ENCODE measurements at places on chromosomes 16 and 17.
A peak's percentile ranks its signal among the peaks of the same experiment; 100 is the strongest.

- no peak for DNase-seq
Observed at GRCh38 chr17:22268214-22268911, 576.0 kb downstream of the KCNJ18 start.

- no peak for DNase-seq
Observed at GRCh38 chr17:59093702-59094231, 12.9 kb downstream of the TRIM37 start.

DNA sequence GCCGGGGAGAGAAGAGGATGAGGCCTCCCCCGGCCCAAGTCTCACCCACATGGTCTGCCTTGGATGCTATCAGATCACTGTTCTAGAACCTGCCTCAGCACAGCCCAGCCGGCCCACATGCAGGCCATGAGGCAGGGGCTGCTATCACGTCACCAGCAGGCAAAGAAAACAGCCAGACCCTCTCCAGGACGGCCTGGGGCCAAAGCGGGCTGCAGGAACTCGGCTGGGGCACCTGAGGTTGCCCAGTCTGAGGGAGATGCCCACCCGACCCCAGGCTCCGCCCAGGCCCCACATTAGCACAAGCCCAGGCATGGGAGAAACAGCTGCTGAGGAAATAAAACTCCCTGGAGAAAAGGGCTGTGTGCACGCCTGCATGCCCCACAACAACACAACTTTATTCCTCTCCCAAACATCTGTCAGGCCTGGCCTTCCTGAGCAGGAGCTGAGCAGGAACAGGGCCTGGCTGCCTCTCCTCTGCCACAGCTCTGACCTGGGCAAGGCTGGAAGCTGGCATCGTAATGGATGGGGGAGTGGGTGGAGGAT lies 6.7 kb upstream of the SMIM5 start:
- no peak for DNase-seq

- DNase-seq: no peak
Observed at GRCh38 chr17:82898976-82899514, 59.2 kb upstream of the ZNF750 start.

- no peak for DNase-seq
Observed at GRCh38 chr16:54930869-54931119, 129 bp downstream of the IRX5 start.

DNA sequence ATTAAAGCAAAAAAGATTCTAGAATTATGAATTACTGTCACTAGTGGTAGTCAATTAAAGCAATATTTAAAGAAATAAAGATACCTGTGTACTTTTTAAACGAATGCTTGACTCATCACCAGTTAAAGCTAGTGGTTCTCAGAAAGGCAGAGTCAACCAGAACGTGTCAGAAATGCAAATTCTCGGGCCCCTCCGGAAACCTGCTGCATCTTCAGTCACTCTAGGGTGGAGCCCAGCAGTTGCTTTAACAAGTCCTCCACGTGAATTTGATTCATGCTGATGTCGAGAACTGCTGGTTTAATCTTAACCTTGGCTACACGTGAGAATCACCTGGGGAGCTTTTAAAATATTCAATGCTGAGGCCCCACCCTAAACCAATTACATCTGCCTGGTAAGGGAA lies 169.8 kb upstream of the SDK2 start:
- DNase-seq: no peak

GRCh38 chr16:59295993-59296736 lies 562.0 kb upstream of the GOT2 start:
- DNase-seq: no peak

DNA sequence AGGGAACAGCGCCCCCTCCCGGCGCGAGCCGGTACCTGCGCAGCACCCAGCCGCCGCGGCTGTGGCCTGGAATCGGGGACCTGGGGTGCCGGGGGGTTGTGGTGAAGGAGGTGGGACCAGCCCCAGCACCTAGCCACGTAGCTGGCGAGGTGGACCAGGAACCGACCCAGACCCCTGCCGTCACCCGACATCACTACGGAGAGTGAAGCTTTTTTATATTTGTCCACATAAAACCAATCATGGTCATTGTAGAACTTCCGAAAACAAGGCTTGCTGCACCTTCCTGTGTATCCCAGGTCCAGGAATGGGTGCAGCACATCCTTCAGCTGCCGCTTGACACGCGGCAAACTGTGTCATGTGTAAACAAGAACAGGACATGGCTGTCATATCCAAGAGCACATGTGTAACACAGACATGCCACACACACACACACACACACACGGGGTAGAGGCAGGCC lies 1.3 kb downstream of the HBQ1 start:
- DNase-seq: no peak

DNA sequence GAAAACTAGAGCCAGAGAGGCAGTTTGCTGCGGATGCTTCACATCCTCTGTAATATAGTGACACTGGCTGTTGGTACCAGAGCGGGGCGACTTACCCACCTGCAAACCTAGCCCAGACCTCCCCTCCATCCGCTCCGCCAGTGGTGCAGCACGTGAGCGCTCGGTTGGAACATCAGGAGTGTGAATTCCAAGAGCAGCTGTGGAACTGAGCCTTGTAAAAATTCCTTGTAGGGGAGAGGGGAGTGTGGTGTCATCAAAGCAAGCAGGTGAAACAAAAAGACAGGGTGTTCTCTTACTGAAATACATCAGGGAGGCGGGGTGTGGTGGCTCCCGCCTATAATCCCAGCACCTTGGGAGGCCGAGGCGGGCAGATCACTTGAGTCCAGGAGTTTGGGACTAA lies 51.3 kb downstream of the CCDC42 start:
- no peak for DNase-seq

GRCh38 chr17:7610641-7611040 lies 4.1 kb downstream of the FXR2 start:
- DNase-seq: no peak

DNA sequence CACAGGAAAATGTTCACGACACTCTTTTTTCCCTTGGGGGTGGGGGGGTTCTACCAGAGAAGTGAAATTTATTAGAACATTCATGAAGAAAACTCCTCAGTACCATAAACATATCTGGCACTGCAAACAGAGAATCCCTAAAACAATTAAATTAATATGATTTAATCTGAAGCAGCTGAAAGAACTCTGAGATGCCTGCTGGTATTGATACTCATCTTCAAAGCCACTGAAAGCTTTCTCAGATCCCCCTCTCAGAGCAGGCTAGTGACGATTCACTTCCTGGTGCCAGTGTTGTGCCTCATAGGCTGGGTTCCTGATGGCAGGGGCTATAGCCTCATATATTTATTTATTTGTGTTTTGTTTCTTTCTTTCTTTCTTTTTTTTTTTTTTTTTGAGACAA lies 52.7 kb downstream of the MYH10 start:
- DNase-seq: no peak

DNA sequence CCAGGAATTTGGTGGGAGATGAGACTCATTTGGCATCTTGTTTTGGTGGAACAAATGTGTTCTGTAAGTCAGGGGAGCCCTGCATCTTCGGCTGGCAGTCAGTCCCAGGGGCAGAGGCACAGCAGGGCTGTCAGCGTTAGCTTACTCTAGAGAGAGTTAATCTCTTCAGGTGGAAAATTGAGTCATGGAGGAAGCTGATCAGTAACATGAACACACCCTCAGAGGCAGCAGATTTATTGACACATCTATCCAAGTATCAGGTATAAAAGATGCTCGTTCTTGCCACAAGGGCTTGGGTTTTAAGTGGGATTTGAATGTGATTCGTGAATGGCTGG lies 55.2 kb downstream of the EPN2 start:
- no peak for DNase-seq

- DNase-seq: no peak
Observed at GRCh38 chr17:50629902-50630301, 4.8 kb upstream of the ABCC3 start.

DNA sequence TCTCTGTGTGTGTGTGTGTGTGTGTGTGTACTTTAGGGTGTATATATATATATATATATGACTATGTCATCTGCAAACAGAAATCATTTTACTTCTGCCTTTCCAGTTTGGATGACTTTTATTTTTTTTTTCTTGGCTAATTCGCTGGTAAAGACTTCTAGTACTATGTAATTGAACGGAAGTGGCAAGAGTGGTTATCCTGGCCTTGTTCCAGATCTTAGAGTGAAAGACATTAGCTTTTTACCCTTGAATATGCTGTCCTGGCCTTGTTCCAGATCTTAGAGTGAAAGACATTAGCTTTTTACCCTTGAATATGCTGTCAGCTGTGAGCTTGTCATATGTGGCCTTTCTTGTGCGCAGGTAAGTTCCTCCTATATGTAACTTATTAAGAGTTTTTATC lies 72.7 kb upstream of the MYOCD start:
- DNase-seq: no peak

DNA sequence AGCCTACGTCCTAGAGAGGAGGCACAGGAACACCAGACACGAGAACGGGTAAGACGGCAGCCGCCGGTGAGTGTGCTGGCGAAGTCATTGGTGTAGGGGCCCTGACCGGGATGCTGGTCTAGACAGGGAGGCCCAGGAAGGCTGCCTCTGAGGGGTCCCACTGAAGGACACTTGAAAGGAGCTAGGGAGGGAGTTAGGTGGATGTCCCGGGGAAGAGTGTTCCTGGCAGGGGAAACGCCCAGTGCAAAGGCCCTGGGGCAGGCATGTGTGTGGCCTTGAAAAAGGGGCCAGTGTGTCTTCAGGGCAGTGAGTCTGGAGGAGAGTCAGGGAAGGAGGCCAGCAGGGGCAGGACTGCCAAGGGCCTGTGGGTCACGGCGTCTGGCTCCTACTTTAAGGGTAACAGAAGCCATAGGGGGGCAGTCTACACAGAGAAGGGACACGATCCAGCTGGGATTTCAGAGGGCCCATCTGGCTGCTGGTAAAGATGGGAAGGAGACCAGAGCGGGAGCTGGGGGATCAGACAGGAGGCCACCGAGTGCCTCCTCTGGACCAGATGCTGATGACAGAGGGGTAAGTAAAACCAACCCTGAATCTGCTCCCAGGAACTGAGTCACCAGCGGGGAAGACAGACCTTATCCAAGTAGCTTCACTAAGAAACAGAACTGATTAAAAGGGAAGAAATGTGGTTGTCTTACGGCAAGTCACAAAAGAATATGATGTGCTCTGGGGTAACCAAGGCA lies 115.9 kb downstream of the LITAF start:
- no peak for DNase-seq

GRCh38 chr16:88968589-88969280 lies 8.3 kb downstream of the CBFA2T3 start:
- no peak for DNase-seq

DNA sequence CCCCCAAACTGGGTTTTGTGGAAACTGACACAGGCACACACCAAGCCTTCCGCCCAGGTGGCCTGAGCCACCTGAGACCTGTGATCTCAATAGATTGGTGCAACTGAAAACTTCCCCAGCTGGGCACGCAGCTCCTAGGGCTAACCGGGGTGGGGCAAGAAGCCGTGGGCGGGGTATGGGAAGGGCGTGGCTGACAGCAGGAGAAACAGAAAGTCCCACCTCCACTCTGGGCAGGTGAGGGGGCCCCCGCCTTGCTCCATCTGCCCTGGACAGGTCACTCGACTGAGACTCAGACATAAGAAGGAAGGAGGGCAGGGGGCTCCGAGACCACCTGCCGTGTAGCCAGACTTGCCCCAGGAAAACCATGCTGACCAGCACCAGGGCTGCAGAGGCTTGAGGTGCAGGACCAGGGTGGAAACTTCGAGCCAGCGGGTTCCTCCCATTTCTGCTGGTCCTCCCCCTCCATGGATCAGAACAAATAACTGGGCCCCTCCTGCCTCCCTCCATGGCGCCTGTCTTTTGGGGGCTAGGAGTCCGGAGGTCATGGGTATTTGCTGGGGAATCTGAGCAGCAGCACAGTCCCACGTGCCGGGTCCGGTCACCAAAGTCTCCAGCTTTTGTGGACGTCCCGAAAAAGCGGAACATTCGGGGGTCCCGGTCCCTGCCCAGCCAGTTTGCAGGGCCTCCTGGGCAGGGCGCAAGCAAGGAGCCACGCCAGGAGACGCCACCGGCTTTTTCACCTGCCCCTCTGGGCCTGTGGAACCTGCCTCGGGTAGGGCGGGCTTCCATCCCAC lies 1.3 kb downstream of the TIMP2 start:
- DNase-seq: no peak

GRCh38 chr17:55830699-55831471 lies 80.0 kb downstream of the PCTP start:
- DNase-seq: no peak

DNA sequence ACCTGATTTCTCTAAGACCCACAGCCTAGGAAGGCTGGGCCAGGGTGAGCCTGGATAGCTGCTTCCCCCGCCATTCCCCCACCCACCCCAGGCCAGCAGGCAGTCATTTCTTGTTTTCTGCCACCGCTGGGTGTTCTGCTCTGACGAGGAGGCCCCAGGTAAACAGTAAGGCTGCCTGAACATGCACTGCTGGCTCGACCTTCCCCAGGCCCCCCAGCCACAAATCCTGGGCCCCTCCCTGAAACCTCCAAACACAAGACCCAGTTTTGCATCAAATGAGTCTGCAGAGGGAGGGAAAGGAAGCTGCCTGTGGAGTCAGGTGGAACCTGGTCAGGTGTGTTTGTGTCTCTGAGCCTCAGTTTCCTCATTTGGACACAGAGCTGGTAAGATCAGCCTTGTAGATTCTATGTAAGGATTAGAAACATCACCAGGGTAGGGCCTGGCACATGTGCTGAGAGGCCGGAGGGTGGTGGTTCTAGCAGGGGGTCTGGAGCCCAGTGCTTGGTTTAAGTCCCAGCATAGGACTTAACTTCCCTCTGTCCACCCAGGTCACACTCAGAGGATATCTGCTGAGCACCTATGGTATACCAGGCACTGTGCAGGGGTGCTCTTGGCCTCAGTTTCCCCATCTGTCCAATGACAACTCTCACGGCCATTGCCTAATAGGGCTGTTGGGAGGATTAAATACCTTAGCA lies 18.9 kb upstream of the PRM1 start:
- DNase-seq: no peak

- no peak for DNase-seq
Observed at GRCh38 chr17:51608251-51608933, 348.0 kb downstream of the UTP18 start.

DNA sequence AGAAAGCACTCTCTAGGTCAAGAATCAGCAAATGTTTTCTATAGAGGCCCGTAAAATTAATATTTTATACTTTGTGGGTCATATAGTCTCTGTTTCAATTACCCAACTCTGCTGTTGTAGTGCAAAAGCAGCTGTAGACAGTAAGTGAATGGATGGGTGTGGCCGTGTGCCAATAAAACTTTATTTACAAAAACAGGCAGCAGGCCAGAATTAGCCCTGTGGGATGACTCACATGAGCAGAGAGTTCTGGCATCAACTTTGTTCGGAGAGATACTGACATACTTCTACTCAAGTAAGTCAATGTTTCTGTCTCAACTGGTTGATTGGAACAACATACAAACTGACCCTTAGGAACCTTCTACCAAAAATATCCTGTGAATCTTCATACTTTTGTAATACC lies 616.2 kb downstream of the MAF start:
- DNase-seq: no peak

GRCh38 chr17:15403276-15403939 lies 62.0 kb upstream of the TEKT3 start:
- no peak for DNase-seq

DNA sequence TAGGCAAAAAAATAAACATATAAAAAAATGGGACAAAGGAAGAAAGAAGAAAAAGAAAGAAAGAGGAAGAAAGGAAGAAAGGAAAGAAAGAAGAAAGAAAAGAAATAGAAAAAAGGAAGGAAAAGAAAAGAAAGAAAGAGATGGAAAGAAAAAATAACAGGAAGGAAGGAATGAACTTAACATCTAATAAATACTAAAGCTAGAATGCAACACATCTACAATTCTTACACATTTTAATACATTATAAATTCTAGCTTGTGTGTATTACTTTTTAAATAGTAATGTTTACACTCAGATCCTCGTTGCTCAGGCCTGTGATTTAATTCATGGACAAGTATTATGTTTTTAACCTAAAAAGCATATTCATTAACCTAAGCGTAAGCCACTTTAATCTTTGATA lies 703.0 kb upstream of the KIF2B start:
- DNase-seq: no peak

GRCh38 chr16:20763461-20764232 lies at the start of gene ACSM3:
Gene ACSM3, plus strand, starts transcription at chr16:20764014. Its CDS starts 6,021 bp downstream, at chr16:20770035.
- DNase-seq: peak; percentile 23

Measured in stimulated activated CD4-positive, alpha-beta T cell treated with anti-CD3 and anti-CD28 coated beads, TNF-alpha, amount 100 ng/mL, for 48 hours (primary cell).